Left ventricle myocardium superior (tissue), 1 donor: ENCODE measurements at places on chromosomes 13 and 19.
A peak's percentile ranks its signal among the peaks of the same experiment; 100 is the strongest.

DNA sequence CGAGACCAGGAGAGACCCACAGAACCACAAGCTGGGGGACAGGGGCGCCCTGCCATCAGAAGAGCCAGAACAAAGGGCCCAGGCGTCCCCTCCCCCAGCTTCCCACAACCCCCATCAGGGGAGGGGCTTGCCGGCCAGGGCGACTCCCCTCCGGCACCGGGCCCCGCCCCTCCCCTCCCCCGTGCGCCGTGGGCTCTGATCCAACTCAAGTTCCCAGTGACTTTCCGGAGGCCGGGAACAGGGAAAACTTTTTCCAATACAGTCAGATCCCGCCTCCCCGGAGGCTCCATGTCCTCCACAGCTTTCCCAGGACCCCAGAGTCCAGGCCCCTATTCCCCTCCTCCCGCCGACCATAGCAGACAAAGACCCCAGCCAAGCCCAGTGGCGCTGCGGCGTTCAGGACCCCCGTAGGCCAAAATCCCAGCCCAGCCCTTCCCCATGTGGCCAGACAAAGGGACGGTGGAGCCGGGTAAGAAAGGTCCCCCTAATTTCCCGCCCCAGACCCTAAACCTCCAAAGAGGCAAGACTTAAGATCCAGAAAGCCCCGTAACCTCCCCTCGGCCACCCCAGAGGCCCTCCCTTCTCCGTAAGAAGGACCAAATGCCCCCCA, 673 bp downstream of the TEAD2 start:
- peak; percentile 88 for DNase-seq

- no peak for DNase-seq
Observed at GRCh38 chr19:7955696-7956095, 12.2 kb upstream of the TIMM44 start.

GRCh38 chr13:46315491-46316075, 71.5 kb downstream of the RUBCNL start:
- no peak for DNase-seq

DNA sequence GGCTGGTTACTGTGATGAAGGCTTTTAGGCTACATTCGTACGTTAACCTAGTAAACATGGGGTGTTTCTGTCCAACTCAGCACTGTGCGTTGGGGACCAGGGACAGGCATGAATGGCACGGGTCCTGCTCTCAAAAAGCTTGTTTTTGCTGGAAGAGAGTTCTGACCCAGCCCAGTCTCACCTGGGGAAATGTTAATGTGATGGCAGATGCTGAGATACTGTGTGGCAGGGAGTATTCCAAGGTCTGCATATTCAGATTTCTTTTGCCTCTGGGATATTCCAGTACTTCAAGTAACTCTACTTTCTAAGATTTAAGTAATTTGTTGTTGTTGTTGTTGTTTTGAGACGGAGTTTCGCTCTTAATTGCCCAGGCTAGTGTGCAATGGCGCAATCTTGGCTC, 13.7 kb downstream of the CUL4A start:
- no peak for DNase-seq

DNA sequence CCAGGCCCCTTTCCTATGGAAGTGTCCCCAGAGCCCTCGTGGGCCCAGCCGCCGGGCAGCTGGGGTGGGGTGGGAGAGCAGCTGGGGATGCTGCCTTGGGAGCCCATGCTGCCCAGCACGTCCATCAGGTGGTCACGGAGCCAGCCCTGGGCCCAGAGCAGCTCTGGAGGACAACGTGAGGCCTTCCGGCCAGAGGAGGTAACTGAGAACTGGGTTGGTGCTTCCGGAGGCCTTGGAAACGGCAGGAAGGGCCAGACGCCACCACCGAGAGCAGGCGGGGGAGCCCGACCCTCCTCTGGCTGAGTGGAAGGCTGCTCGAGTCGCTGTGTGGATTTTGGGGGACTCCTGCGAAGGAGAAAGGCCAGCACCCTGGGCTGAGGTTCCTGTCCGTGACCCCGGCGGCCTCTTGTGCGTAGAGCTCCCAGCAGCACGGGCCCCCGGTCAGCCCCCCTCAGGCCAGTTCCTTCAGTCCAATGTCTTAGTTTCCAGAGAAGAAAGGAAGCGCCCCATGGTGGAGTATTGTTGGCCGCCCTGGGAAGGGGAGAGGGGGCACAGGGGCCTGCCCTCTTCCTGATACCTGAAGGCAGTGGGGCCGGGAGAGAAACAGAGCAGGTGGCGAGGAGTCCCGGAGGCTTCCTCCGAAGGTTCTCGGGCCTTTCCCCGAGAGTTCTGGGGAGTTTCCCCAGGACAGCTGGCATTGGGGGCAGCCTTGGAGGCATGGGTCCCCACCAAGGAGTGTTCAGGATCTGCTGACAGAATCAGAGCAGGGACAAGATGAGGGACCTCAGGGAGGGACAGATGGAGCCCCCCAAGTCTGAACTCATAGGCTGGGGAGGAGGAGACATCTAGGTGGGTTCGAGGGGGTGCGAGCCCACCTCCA, 68.8 kb downstream of the MLLT1 start:
- DNase-seq, result no peak

GRCh38 chr13:100951016-100951415, 276.4 kb upstream of the TMTC4 start:
- no peak for DNase-seq

- no peak for DNase-seq
Observed at GRCh38 chr13:29379281-29379680, 216.2 kb downstream of the SLC7A1 start.

- DNase-seq, result no peak
Observed at GRCh38 chr13:26016189-26016588, 35.6 kb downstream of the SHISA2 start.

DNA sequence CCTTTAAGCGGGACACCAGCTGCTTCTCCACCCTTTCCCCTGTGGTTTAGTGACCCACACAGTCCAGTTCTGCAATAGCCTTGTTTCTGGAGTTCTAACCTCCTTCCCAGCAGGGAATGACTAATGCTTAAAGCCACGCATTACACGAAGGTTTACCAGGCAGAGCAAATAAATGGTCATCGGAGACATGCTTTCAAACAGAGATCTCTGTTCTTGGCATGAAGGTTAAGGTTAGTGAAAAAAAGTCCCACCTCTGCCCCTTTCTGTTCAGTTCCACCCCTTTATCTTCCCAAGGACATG, 25.3 kb upstream of the MEDAG start:
- DNase-seq, result no peak
